ENCODE measurements at places on chromosomes 3 and 15. TPM values are rescaled to one million over a fixed set of nuclear protein-coding genes. Genes with fewer than 3 reads are reported as not detected.

SOX2 gene
- total RNA-seq: 11.0 TPM

MELTF gene
- 202 TPM for total RNA-seq

C3orf52 gene
- total RNA-seq: 5.1 TPM

ARGFX gene
- total RNA-seq: not detected

VGLL3 gene
- 0.64 TPM for total RNA-seq

BOC gene
- total RNA-seq: 3.8 TPM

IQCH gene
- total RNA-seq: 4.8 TPM

SLC7A14 gene
- not detected for total RNA-seq

ASB14 gene
- total RNA-seq: not detected

FHIT gene
- 0.23 TPM for total RNA-seq

TGM5 gene
- total RNA-seq: 0.66 TPM

CCDC80 gene
- total RNA-seq: 6.2 TPM

CYP8B1 gene
- 0.11 TPM for total RNA-seq

ZKSCAN7 gene
- not detected for total RNA-seq

TF gene
- 0.74 TPM for total RNA-seq

PTPRG gene
- total RNA-seq: 28.0 TPM

PP2D1 gene
- total RNA-seq: not detected

PODXL2 gene
- 22.0 TPM for total RNA-seq

GADL1 gene
- not detected for total RNA-seq

CACNA2D3 gene
- 0.27 TPM for total RNA-seq

CHRM5 gene
- not detected for total RNA-seq

SUSD5 gene
- 9.7 TPM for total RNA-seq

KLHL40 gene
- not detected for total RNA-seq

FBXO40 gene
- total RNA-seq: not detected

SLC35A5 gene
- 16.0 TPM for total RNA-seq

UCN2 gene
- 17.5 TPM for total RNA-seq

GABRA5 gene
- total RNA-seq: 3.2 TPM

MINAR1 gene
- total RNA-seq: 1.1 TPM

PIGZ gene
- total RNA-seq: 0.29 TPM

CAMK2N2 gene
- 0.23 TPM for total RNA-seq

SNX22 gene
- 1.9 TPM for total RNA-seq

FGD5 gene
- total RNA-seq: not detected

MYEF2 gene
- total RNA-seq: 16.9 TPM

ST8SIA2 gene
- not detected for total RNA-seq

CHCHD4 gene
- 39.1 TPM for total RNA-seq

SNURF gene
- 38.5 TPM for total RNA-seq

OXTR gene
- total RNA-seq: 1.1 TPM

PEX5L gene
- 0.48 TPM for total RNA-seq

CDHR4 gene
- 0.26 TPM for total RNA-seq

B3GNT5 gene
- total RNA-seq: 3.1 TPM

ABTB1 gene
- total RNA-seq: 4.5 TPM
